Stimulated activated CD4-positive, alpha-beta T cell treated with anti-CD3 and anti-CD28 coated beads, Interleukin-1b, Interleukin-23, amount 100 ng/mL, for 1 hour (primary cell): ENCODE measurements at places on chromosomes 1 and 21.

GRCh38 chr1:31943546-31944184 is 5.5 kb upstream of the PTP4A2 start:
- DNase-seq = no peak

GRCh38 chr1:244672946-244673682 is 20.2 kb downstream of the DESI2 start:
- no peak for DNase-seq

DNA sequence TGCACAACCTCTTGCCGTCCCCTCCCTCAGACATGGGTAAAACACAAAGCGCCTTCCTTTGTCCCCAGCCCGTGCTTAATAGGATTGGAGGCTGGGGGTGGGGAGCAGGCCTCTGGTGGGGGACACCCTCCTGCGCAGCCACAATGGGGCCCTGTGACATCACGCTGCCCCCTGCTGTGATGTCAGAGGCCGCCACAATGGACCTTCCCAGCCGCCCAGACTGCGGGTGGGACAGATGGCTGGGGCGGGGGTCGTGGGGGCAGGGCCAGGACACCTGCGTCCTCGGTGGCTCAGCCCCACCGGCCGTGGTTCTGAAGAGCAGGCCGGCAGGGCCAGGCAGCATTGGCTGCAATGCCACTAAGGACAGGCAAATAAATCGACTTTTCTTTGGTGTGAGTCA is 39.9 kb downstream of the EPHA2 start:
- no peak for DNase-seq

DNA sequence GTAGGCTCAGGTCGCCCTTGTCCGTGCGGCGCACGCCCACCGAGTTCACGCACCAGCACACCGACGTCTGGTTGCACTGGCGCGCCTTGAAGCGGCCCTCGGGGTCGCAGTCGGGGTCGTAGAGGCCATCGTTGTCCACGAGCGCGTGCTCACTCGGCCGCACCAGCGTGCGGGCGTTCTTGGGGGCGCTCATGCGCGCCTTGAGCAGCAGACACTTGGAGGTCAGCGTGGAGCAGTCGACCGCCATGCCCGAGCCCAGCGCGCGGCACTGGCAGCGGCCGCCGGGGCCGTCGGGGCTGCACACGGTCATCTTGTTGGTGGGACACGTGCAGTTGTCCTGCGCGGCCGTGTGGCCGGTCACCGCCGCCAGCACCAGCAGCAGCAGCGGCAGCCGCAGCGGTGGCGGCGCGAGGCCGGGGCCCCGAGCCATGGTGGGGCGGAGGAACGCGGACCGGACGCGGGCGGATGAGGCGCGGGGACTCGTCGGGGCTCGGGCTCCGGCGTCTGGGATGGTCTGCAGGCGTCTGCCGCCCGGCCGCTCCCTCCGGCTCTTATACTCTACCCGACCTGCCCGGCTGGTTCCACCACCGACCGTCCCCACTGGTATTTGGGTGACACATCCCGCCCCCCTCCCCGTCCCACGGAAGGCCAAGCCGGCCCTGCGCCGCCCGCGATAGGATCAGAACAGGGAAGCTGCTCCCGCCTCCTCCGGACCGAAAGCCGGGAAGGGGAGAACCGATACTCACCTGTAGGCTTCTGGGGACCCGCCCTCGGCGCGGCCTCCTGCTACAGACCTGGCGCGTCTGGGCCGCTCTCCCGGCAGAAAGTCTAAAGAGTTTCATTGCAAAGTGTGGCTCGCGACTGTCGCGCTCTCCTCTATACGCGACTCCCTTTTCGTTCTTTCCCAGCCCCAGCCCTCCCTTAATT is at the start of gene TACSTD2:
Gene TACSTD2, minus strand, starts transcription at position 526 of the 927 bp plus-strand sequence. Its CDS starts 96 bp downstream, at position 430.
- DNase-seq = no peak

DNA sequence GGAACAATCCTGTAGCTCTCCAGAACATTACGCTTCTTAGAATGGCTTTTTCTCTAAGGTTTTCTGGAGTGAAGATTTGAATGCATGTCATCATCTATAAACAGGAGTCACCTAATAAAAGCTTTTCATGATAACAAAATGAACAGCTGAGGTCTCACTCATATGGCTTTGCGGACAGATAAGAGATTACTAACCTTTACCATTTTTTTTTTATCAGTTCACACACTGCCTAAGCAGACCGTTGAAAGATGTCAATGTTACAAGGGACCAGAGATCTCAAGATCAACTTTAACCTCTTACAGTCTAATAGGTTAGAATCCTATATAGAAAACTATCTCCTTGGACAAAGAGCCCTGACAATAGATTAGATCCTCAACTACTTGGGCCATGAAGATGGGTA is 41.4 kb downstream of the SCMH1 start:
- DNase-seq = no peak

- DNase-seq = no peak
These were observed 15.7 kb upstream of the GLIS1 start for GRCh38 chr1:53754484-53755312.

- no peak for DNase-seq
These were observed 3.4 kb upstream of the PSMG1 start for GRCh38 chr21:39186676-39187075.

DNA sequence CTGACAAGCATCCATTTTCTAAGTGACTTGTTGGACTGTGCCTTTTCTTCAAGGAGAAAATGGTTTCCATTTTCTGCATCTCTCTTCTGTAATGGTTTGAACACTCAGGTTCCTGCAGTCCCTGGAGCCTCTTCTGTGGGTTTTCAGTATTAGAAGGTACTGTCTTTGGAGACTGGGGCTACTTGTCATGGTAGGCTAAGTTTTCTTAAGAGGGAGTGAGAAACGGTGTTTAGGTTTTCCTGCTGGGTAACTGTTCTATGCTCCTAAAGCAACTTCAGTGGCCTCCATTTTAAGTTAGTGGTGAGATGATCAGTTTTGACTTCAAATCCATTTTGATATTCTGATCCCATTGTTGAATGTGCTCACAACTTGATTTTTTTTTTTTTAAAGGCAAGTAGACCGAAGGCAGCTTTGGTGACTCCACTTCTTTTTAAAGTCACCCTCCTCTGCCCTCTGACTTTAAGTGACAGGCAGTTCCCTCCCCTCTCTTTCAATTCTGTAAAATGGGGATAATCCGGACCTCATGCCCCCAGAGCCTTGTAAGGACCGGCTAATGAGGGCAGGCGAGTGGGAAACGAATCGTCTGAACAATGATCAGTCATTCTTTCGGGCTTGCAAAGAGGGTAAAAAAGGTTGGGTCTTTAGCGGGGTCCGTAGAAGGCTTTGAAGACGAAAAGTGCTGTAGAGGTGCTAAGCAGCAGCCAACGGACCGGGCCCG is 1.0 kb upstream of the ARID1A start:
- no peak for DNase-seq

- DNase-seq = no peak
These were observed 128.2 kb downstream of the GALNT2 start for GRCh38 chr1:230195199-230195598.

GRCh38 chr1:209045331-209046057 is 538.0 kb upstream of the CAMK1G start:
- no peak for DNase-seq

- DNase-seq = no peak
These were observed 26.0 kb downstream of the S1PR1 start for GRCh38 chr1:101262630-101263348.

- DNase-seq = no peak
These were observed 36.1 kb downstream of the ELAPOR1 start for GRCh38 chr1:109149874-109150601.

DNA sequence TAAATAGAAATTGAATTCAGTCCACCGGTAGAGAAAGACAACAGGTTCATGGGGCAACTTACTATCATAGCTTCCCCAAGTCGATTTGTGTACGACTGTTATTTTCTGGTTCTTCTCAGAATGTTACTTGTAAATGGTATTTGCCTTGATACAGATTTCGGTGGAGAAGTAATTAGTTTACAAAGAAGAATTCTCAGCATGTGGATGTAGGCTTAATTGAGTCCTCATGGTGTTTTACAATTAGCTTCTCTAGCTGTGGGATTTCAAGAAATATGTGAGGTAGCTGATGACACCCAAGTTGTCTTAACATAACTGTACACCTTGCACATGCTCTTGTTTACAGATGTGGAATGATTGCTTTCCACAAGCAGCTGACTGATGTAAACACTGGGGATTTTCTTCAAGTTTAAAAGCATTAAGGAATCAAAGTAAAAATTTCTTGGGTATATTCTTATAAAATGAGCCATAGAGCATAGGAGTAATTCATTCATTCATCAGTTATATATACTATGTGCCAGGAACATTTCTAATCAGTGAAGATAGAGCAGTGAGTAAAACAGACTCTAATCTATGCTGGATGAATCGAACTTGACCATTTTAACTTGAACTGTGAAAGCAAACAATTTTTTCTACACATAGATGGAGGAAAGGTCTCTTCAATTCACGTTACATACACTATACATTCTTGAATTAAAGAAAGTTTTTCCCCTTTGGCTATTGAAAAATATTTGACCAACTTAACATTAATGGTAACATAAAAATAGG is 1.4 kb downstream of the MACO1 start:
- no peak for DNase-seq

GRCh38 chr1:224212618-224213061 is 29.6 kb downstream of the DEGS1 start:
- no peak for DNase-seq

DNA sequence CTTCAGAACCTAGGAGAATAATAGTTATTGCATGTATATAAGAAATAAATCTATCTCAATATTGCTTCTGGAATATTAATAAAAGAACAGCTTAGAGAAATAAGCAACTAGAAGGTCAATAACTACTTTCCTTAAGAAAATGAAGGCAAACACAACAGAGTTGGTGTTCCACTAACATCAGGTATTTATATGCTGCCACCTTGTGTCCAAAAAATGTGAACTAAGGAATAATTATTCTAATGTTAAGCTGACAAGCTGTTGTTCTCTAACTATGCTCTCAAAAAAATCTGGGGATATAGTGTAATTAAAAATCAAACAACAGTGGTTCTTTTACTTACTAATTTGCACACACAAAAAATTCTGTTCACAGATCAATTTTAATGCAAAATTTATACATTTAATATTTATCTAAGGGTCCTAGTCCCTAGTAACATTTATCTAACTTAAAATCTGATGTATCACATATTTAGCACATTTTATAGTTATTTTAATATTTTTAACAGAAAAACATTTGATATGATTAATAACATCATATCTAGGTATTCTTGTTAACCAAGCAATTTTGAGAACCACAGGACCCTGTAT is 39.6 kb downstream of the UCHL5 start:
- no peak for DNase-seq

GRCh38 chr1:115670476-115671175 is 28.9 kb downstream of the VANGL1 start:
- no peak for DNase-seq

- peak; percentile 25 for DNase-seq
These were observed 104.0 kb upstream of the OLIG2 start for GRCh38 chr21:32921632-32922230.

GRCh38 chr1:210703593-210703992 is 374.9 kb downstream of the HHAT start:
- no peak for DNase-seq

- DNase-seq = no peak
These were observed at the start of gene SFN for GRCh38 chr1:26862781-26863684. Gene SFN (plus strand): TSS chr1:26863149. CDS start chr1:26863213, 64 bp downstream.

DNA sequence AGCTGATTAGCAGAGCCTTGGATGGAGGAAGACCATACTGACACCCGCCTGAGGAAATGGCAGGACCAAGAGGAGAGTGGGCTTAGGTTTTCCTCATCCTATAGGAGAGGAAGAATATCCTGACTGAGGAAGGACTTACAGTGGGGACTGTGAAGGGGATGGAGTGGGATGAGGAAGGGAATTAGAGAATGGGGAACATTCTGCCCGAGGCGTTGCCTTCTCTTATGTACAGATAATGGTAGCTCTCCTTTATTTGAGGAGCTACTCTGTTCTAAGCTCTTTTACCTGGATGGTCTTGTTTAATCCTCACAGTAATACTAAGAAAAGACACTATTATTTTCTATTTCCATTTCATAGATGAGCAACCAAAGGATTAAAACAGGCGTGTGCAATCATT is 56.0 kb downstream of the OLFML3 start:
- DNase-seq = no peak

- DNase-seq = no peak
These were observed 86.4 kb upstream of the COL6A1 start for GRCh38 chr21:45894906-45895777.

DNA sequence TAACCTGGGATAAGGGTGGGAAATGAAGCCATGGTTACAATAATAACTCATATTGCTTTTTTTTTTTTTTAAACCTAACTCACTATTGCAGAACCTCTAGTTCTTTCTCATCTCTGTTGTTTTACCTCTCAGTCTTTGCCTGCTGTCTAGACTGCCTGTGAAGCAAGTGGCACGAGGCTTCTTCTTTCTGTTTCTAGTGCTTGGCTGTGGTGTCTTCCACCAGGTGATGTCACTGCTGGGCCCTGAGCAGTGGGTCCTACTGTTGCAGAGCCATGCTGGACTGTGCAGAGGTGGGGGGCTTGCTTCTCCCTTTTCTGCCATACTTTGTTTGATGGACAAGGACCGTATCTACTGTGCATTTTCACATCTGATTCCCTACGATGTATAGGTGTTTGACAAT is 51.7 kb downstream of the ZNF326 start:
- DNase-seq = no peak

- DNase-seq = no peak
These were observed 55.7 kb downstream of the LRRC8C start for GRCh38 chr1:89688607-89689006.

GRCh38 chr1:53644496-53644895 is 94.5 kb downstream of the GLIS1 start:
- no peak for DNase-seq

DNA sequence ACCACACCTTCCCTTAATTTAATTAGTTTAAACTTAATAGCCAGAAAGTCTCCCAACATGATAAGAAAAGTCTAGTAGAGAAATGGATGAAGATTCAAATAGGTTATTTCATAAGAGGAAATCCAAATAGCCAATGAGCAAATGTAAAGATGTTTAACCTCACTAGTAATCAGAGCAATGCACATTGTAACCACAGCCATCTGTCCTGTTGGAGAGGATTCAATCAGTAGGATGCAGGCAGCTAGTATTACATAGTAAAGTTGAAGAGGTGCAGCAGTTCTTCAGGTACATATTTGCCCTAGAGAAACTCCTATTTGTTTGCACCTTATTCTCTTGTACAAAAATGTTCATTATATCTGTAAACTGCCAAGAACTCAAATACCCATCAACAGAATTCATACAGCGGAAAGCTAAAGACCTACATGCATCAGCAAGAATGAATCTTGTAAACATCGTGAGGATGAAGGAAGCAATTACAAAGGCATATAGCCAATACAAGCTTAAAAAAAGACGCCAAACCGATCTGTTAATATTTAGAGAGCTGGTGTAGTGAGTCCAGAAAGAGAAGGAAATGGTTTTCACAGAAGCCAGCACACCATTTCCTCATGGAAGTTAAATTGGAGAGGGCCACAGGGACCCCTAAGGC is 27.9 kb downstream of the DIP2A start:
- DNase-seq = no peak

DNA sequence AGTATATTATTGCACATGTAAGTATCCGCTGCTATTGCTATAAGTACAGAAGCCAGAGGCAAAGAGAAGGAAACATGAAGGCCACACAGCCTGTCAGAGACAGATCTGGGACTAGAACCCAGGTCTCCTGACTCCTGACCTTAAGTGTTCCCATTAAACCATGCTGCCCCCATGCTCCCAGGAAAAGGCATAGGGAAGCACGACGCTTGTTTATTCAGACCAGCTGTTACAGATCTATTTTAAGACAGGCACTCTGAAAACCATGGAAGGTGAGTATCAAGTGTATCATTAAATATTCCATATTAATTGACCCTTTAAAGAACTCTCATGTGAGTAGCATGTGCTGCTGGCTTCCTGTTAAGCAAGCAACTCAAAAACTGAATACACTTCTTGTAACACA is 11.4 kb downstream of the VAV3 start:
- DNase-seq = no peak
